ENCODE measurements at places on chromosomes 5 and 9.

- no peak for DNase-seq
Measured at GRCh38 chr9:23926368-23926767, 100.3 kb upstream of the ELAVL2 start.

DNA sequence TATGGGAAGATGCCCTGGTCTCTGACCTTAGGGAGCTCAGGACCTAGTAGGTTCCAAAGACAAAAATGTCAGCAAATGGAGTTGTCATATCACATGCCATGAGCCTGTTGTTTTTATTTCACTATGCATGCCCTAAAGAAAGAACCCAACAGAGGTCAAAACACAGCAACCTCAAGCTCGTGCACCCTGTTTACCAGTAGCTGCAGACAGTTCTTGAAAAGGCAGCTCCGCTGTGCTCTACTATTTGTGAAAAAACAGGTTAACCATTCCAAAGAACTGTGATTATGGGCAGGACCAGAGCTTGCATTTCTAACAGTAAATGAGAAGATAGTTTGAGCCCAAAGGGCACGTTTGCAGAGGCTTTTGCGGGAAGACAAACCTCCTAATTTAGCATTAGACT is 22.8 kb downstream of the ITK start:
- no peak for DNase-seq

- no peak for DNase-seq
Measured at GRCh38 chr5:140253985-140254384, 48.9 kb downstream of the PFDN1 start.

DNA sequence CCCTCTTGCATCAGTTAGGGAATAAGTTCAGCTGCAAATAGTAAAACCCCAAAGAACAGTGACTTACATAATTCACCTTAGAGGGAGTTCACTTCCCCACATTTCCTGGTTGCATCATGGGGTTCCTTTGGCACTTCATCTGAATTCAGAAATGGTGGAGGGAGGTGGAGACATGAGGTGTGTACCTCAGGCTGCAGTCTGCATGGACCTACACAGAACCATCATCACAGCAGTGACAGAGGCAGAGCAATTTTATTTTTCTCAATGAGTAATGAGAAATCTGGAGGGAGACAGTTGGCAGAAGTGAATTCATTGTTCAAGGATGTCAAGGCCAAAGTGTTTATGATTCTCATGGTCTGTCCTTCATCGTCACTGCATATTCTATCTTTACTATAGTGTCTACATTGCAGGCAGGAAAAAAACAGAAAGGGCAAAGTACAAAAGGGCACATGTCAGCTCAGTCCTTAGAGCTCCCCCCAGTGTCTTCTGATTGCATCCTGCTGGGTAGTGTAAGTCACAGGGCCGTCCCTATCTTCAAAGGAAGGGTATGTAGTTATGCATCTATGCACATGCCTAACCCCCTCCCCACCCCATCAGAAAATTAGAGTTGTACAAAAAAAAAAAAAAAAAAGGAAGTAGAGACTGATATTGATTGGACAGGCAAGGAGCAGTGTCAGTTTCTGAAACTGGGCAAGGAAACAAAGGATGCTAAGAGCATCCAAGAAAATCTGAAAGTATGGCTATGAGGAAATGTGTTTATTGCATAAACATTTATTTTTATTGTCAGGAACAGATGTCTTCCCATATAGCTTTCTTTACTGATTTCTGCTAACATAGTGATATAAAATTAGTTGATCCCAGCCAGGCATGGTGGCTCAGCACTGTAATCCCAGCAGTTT is 132.7 kb upstream of the APC start:
- DNase-seq = no peak

DNA sequence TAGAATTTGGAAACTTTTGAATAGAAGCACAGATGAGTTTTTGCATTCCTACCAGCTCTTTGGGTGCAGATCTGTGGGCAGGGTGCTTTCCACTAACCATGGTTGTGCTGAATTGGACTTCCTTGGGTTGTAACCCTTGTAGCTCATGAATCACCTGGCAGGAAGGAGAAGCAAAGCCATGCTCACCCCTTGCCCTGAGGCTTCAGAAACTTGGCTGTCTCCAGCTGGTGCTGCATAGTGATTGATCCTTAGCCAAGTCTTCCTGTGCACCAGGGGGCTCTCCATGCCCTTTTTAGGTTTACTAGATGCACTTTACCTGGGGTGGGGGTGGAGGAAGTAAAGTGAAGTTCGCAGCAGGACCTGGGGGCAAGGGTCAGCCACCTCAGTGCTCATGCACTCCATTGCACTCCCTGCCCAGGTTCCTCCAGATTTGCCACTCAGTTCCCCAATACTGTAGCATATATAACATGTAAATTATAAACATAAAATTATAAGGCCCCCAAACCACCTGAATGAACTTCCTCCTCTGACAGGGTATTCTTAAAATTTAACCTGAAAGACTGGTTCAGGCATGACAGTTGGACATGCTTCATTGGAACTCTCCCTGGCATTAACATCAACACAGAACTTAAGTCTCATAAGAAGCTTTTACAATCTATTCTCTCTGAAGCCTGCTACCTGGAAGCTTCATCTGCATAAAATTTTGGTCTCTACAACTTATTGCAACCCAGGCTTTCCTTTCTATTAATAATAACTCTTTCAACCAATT is 25.8 kb upstream of the IFNA14 start:
- DNase-seq = no peak

DNA sequence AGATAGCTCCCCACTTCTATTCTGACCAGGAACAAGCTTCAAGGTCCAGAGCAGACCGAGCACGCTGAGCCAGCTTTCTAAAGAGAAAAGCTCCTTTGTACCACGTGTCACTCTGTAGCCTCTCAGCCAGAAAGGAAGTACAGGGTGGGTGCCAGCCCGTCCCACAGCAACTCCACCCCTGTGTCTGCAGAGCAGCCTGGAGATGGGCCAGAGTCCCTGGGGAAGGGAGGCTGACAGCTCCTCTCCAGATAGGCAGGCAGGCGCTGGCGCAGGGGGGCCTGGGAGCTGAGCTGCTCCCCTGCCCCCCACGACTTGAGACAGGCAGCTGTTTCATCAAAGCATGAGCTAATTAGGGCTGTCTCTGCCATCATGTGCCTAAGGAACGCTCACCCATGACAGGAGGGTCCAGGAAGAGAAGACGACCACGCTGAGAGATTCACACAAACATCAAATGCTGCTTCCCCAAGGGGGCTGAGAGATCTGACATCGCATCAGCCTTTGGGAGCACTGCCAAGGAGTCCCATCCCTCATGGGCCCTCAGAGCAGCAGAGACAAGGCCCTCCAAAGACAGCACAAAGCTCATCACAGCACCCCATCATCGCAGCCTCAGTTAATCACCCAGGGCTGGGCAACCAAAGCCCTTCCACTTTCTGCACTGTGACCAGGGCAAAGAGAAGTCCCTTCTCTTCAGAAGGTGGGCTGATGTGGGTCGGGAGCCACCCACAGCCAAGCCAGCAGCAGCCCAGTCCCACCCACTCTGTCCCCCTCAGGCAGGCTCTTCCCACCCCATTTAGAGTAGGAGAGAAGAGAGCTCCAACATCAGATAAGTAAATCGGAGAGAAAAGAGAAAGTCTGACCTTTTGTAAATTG is 78.5 kb upstream of the LRRTM2 start:
- DNase-seq = no peak

GRCh38 chr9:7238247-7238637 is 480.5 kb downstream of the KDM4C start:
- DNase-seq = no peak

DNA sequence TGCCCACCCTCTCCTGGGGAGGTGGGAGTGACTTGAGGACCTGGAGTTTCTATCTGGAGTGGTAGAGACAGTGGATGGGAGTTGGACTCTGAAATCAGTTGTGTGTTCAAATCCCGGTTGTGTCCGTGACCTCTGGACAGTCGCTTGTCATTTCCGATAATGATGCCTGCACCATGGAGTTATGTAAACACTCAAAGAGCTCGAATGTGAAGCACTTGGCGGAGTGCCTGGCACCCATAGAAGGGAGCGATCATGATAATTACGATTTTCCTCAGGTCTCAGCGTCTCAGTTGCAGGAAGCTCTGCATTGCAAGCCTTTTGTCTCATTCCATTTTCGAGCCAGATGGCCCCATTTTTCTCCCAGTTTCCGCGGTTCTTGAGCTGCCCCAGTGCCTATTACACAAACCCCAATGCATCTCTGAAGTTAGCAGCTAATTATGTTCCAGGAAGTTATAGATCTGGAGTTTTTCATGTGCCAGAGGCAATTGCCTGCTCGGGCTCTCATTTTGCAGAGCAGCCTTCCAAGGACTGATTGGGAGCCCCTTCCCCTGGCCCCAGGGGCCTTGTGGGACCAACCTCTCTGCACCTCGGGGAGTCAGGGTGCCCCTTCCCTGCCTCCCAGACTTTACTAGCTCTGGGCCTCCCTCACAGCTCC is 175.5 kb upstream of the MVB12B start:
- DNase-seq = no peak

DNA sequence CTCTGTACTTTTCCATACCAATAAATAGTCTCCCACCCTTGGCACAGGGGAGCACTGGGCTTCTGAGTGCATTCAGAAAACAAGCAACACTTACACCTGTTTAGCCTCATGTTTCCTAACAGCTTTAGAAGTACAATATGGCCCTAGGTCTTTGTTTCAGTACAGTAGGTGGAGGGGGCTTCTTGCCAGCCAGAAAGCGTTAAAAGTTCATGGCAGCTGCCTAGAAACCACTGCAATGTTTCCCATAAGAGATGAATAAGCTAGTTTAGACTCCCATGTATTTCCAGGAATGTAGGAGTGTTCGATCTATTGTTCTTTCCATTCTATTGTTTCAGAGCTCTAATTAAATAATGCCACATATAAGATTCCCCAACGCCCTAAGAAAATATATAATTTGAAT is 444.8 kb downstream of the ARHGEF28 start:
- DNase-seq = no peak
